Cerebellum (tissue), 4 donors: ENCODE measurements at places on chromosomes 6 and 20. TPM values are rescaled to one million over a fixed set of nuclear protein-coding genes. Genes with fewer than 3 reads are reported as not detected.

FKBP1C gene
- 0.36 TPM for total RNA-seq

CDH26 gene
- 1.2 TPM for total RNA-seq

MYBL2 gene
- 2.4 TPM for total RNA-seq

HLA-DQB1 gene
- not detected for total RNA-seq

SSTR4 gene
- 0.54 TPM for total RNA-seq

ZNF184 gene
- total RNA-seq, result 16.3 TPM

LKAAEAR1 gene
- total RNA-seq, result 0.36 TPM

MARCKS gene
- 251 TPM for total RNA-seq

RHAG gene
- 0.64 TPM for total RNA-seq

FUT9 gene
- total RNA-seq, result 73.0 TPM

BCAS4 gene
- total RNA-seq, result 3.4 TPM

SEMG2 gene
- not detected for total RNA-seq
